CD4-positive, alpha-beta T cell treated with Interferon gamma for 1 hour (primary cell): ENCODE measurements at places on chromosomes 5 and 9.
A peak's percentile ranks its signal among the peaks of the same experiment; 100 is the strongest.

DNA sequence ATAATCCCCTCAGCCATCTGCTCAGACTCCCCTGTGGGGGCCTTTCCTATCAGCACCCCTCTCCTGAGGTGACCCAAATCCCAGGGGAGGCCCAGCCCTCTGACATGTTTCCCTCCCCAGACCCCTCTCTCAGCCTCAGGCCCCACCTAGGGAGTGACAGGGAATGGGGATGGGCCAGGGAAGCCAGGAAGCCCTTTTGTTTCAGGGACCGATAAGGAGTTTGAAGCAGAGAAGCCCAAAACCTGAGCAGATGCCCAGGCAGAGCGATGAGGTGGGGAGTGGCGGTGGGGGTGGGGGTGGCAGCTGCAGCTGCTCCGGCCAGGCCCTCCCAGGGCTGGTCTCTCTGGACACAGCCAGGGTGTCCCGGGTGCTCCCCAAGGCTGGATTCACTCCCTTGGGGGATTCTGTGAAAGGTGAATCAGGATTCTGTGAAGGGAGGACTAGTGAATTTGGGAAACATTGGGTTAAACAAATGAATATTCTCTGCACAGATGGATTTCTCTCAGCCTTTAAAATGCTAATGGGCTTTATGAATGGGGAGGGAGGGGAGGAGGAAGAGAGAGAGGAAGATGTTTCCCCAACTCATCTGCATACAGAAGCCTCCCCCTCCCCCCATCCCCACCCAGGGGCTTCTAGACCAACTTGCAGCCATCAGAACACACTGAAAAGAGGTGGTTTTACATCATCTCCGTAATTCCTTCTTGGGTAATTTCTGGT is 17.4 kb downstream of the AKNA start:
- DNase-seq: no peak

- DNase-seq: peak; percentile 41
Measured at GRCh38 chr5:76849419-76850291, at the start of gene S100Z. TSS of gene S100Z (plus strand) at chr5:76850014. CDS start at chr5:76875360, 25,346 bp downstream.

- no peak for DNase-seq
Measured at GRCh38 chr9:99090336-99091130, 14.4 kb upstream of the TGFBR1 start.

DNA sequence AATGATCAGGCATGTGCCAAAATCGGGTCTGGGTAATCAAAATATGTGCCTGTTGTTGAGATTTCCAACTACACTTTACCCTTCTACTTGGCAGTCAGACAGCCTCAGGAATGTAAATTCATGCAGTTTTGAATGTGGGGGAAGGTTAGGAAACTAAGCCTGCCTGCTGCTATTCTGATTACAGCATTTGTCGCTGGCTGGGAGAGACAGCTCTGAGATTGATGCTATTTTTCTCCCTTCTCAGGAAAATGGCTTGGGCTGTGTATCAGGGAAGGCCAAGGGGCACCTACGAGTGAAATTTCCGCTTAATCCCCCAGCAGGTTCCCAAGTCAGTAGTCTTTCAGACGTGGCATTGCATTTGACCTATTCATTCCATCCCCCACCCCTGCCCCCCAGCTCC is 3.6 kb upstream of the RGS7BP start:
- no peak for DNase-seq

GRCh38 chr9:93902051-93902779 is 52.9 kb downstream of the BARX1 start:
- DNase-seq: no peak

GRCh38 chr9:127874301-127875221 is 2.9 kb downstream of the AK1 start:
- DNase-seq: no peak

DNA sequence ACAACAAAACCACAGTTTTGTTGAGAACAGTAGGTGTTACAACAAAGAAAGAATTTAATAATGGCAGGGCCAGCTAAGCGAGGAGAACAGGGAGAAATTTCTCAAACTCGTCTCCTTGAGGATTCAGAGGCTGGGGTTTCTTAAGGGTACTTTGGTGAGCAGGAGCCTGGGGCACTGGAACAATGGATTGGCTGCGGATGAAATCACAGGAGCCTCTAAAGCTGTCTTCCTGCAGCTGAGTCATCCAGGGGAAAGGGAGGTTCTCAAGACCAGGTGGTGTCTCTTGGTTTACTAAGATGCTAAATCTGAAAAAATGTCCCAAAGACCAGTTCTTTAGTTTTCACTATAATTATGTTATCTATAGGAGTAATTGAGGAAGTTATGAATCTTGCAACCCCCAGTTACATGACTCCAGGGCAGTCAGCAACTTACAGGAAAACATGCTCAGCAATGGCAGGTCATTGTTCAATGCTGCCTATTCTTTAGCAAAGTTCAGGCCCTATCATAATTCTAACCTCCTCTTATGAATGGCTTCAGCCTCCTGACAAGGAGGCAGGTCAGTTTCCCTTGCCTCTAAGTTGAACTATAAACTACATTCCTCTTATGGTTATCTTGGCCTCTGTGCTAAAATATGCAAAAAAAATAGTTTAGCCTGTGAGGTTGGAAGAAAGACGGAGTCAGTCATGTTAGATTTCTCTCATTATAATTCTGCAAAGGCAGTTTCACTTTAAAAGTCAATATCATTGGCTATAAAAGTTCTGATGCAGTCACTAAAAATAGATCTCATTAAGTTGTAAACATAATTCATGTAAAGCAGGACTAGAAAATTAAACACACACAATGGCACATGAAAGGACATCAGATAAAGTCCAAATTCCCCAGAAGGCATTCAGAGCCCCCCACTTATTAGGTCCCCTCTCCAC is 63.3 kb upstream of the CKS2 start:
- DNase-seq: no peak

- DNase-seq: no peak
Measured at GRCh38 chr5:103511554-103511885, 51.1 kb downstream of the NUDT12 start.

DNA sequence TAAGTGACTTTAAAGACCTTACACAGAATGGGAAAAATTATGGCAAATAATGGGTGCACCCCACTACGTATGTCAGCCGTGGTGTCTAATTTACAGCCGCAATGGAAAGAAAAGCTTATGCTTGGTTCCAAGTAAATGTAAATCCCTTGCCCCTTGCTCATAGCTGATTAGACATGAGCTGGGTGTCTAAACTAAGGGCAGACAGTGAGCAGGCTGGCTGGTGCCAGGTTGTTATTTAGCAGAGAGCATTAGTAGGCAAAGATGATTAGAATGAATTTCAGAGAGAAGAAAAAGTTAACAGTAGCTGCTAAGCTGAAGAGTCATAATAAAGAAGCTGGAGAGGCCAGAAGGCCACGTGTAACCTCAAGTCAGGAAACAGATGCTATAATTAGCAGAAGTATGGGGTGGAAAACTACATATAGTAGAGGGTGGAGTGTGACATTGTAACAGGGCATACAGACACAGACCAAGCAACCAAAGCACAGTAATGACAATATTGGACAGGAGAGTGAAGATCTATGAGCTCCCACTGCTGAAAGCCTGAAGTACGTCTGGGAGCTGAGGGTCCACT is 257.7 kb downstream of the MCTP1 start:
- DNase-seq: no peak

DNA sequence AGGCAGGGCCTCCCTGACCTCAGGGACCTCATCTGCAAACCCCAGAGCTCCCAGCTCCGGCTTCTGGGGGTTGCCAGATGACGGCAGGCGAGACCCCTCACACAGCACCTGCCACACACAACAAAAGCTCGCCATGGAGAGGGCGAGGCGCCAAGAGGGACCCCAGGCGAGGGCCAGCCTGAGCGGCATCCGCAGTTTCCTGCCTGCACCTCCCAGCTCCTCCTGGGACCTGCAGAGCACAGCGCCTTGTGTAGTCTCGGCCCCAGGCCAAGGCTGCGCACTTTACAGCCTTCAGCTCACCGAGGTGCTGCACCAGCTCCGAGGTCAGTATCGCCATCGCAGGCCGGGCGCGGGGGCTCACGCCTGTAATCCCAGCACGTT is 82.4 kb upstream of the ADAMTS2 start:
- DNase-seq: no peak

GRCh38 chr9:86082870-86083269 is 16.5 kb downstream of the GOLM1 start:
- no peak for DNase-seq

DNA sequence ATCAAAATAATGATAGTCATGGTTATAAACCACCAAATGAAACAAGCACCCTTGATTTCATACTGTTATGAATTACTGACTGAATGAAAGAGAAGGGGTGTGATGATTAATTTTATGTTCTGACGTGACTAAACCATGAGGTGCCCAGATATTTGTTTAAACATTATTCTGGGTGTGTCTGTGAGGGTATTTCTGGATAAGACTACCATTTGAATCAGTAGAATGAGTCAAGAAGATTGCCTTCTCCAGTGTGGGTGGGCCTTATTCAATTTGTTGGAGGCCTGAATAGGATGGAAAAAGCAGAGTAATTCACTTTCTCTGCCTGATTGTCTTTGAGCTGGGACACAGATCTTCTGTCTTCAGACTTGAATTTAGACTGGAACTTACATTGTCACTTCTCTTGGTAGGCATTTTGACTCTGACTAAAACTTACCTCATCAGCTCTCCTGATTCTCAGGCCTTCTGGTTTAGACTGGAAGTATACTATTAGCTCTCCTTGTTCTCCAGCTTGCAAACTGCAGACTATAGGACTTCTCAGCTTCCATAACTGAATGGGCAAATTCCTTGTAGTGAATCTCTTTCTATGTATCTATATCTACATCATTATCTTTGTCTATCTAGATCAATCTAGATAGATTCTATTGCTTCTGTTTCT is 321.9 kb upstream of the TARS1 start:
- no peak for DNase-seq

DNA sequence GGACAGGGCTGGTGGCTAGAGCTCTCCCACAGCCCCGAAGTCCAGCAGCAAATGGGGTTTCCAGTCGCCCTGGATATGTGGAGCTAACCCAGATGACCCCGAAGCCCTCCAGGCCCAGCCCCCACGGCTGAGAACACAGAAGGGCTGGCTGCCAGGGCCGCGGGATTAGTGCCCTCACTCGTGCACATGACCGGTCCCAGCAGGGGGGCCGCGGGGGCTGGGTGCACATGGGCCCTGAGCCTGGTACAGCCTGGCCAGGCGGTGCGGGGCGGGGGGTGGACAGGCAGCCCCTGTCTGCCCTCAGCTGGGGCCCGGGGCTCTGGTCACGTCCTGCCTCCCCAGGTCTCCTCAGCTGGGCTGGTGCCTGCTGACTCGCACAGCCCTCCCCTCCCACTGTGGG is 5.9 kb downstream of the SSNA1 start:
- DNase-seq: no peak

DNA sequence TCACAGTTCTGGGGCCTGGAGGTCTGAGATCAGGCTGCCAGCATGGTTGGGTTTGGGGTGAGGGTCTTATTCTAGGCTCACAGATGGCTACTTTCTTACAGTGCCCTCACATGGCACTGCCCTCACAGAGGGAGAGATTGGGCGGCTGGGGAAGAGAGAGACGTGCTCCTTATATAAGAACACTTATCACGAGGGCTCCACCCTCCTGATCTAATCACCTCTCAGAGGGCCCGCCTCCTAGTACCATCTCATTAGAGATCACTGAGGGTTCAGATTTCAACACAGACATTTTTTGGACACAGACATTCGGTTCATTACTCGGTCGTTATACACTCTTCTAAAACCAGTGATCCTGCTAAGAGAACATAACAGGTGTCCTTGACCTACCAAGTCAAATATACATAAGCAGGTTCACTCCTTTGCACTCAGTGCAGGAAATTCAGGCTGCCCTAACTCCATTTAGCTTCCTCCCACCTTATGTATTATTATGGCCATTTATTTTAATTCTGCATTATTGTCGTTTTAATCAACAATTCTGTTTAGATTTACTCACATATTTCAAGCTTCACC is 121.7 kb downstream of the ICE1 start:
- DNase-seq: no peak
